ENCODE measurements at places on chromosomes 12 and 14.
A peak's percentile ranks its signal among the peaks of the same experiment; 100 is the strongest.

DNA sequence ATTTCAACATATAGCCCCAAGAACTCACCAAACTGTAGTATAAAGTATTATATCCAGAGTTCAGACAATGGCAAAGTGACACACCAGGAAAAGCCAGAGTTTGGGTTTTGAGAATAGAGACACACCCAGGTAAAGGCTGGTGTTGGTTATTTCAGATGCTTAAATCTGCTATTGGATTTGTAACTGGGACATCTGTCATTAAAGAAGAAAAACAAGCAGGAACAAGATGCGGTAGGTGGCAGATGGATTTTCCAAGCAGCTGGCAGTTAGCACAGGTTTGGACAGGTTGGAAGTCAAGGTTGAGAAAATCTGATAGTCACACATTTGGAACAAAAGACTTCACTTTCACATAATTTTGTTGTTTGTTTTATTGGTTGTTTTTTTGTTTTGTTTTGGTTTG lies 14.4 kb upstream of the CDK17 start:
- no peak for DNase-seq

GRCh38 chr14:45364565-45365156 lies 111.7 kb upstream of the MIS18BP1 start:
- DNase-seq = no peak

- DNase-seq = peak; percentile 68
Observed at GRCh38 chr12:9634177-9634803, 26.6 kb upstream of the KLRB1 start.

- no peak for DNase-seq
Observed at GRCh38 chr14:20035449-20035848, 389 bp downstream of the OR4K13 start.

DNA sequence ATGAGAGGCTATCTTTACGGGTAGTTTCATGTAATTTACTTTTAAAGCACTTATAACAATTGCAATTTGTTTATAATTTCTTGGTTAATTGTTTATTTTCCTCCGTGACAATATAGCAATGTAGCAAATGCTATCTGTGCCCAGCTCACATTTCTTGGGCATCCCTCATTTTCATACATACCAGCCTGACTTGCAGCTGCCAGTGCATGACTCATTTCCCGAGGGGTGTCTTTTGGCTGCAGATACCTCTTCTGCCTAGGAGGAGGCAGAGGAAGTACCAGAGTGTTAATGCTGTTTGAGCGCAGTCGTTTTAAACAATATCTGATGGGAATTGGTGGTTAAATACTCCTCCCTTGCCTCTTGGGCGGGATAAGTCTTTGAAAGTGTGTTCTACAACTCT lies 104.2 kb upstream of the ABCD2 start:
- DNase-seq = no peak

DNA sequence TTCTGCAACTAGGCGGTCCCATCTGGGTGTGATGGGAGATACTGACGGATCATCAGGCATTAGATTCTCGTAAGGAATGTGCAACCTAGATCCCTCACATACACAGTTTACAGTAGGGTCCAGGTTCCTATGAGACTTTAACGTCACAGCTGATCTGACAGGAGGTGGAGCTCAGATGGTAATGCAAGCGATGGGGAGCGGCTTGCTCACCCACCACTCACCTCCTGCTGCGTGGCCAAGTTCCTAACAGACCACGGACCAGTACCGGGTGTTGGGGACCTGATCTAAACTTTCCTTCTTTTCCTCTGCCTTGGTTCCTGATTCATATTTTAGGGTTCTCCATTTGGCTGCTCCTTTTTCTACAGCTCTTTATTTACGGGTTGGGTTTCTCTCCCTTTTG lies 479.8 kb downstream of the BCAT1 start:
- DNase-seq = no peak

- no peak for DNase-seq
Observed at GRCh38 chr12:120784804-120785203, 59.2 kb downstream of the ACADS start.

- no peak for DNase-seq
Observed at GRCh38 chr14:105505101-105505500, 14.1 kb downstream of the TEDC1 start.

- DNase-seq = no peak
Observed at GRCh38 chr12:13198876-13199275, 2.4 kb downstream of the EMP1 start.

- DNase-seq = no peak
Observed at GRCh38 chr12:47244835-47245234, 165.1 kb upstream of the AMIGO2 start.

GRCh38 chr12:4135919-4136605 lies 137.5 kb upstream of the CCND2 start:
- peak; percentile 77 for DNase-seq

DNA sequence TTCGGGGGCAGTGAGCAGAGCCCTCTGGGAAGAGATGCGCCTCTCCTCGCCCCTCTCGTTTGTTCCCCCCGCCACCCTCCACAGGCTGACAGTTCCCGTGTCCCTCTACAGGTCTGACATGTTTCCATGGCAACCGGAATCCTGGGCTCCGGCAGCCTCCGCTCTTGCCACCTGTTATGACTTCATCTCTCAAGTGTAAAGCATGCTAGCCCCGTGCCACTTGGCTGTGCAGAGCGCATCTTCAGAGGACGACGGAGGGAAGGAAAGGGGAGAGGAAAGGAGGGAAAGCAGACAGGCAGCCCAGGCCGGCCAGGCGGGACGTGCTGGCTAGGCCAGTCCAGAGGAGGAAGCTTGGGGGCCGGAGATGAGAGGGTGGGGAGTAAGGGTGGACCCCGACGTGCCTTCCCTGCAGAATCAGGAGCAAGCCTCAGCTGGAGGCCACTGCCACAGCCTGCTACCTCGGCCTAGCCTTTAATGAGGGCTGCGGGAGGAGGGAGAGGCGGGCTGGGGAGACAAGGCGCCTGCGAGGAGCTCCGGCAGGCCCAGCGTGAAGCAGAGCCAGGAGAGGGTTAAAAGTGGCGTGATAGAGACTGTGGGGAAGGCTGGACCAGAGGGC lies 214.3 kb downstream of the DPF3 start:
- DNase-seq = no peak

GRCh38 chr14:71780822-71781221 lies 151.4 kb upstream of the RGS6 start:
- no peak for DNase-seq

DNA sequence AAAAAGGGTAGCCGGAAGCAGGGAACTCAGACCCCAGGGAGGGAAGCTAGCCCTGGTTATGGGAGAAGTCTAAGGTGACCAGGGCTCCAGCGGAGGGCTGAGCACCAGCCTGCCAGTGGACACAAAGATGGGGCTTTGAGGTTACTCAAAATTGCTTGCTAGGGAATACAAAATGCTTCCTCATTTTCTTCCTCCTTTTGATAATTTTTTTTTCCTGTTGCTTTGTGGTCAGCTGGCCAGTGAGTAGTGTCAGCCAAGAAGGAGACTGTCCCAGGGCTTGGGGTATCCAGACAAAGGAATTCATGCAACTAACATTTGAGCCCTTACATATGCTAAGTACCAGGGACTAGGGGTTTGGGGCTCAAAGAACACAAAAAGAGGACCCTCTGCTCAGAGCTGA lies 206.2 kb downstream of the PPM1H start:
- no peak for DNase-seq

DNA sequence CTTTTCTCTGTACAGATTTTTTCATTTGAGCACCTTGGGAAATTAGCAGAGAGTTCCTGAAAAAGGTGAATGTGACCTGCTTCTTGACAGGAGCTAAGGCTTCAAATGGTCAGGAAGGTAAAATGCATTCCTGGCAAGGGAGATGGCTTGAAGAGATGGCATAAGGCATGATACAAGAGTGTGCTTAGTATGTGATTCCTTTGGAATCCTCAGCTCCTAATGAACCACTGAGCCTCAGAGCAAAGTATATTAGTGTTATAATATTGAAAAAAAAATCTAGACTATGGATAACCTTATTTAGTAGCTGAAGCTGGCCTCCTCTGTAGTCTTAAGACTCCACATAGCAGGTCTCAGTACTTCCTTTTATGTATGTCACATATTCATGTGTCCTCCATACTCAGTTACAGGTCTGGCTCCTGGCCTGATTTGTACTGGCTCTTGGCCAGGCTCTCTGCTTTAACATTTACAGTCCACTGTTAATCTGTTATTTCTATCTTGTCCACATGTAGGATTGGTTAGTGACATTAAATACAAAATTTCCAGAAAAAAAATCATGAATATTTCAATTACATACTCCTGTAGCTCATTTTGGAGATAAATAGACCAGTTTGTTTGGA lies 17.9 kb downstream of the TOGARAM1 start:
- DNase-seq = no peak

- DNase-seq = no peak
Observed at GRCh38 chr14:26873362-26873960, 275.6 kb upstream of the NOVA1 start.

GRCh38 chr14:31941487-31941886 lies 135.6 kb upstream of the ARHGAP5 start:
- no peak for DNase-seq

GRCh38 chr12:50546441-50547318 lies 41.9 kb downstream of the DIP2B start:
- no peak for DNase-seq

DNA sequence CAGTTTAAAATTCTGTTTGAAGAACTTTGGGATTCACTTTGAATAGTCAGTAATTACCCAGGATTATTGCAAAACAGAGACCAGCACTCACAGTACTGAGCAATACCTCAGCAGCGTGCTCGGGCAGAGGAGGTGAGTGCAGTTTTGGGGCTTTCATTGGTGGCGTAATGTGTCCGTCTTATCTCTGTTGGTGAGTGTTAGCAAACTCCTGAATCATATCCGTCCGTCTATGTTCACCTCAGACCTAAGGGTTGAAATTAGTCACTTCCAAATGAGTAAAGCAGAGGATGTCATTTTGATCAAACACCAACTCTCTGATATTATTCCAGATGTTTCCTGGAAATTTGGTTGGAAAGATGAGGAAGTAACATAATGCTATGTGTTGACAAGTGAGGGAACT lies 82.8 kb downstream of the BORCS5 start:
- DNase-seq = peak; percentile 89

DNA sequence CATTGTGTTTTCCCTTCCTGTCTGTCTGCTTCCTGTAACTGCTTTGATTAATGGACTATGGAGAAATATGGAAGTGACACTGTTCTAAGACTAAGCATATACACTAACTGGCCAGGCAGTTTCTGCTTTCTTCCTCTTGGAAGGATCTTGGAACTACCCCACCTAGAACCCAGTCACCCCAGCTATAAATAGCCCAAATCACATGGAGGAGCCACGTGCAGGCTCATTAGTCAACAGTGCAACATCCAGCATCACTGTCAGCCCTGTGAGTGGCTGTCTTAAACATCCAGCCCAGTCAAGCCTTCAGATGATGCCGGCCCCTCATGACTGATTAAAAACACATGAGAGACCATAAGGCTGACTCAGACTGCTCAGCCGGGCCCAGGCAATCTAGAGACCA lies 39.2 kb downstream of the BCAT1 start:
- DNase-seq = no peak

DNA sequence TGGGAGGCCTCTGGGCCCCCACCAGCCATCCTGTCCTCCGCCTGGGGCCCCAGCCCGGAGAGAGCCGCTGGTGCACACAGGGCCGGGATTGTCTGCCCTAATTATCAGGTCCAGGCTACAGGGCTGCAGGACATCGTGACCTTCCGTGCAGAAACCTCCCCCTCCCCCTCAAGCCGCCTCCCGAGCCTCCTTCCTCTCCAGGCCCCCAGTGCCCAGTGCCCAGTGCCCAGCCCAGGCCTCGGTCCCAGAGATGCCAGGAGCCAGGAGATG lies 729 bp upstream of the GAPDH start:
- no peak for DNase-seq

DNA sequence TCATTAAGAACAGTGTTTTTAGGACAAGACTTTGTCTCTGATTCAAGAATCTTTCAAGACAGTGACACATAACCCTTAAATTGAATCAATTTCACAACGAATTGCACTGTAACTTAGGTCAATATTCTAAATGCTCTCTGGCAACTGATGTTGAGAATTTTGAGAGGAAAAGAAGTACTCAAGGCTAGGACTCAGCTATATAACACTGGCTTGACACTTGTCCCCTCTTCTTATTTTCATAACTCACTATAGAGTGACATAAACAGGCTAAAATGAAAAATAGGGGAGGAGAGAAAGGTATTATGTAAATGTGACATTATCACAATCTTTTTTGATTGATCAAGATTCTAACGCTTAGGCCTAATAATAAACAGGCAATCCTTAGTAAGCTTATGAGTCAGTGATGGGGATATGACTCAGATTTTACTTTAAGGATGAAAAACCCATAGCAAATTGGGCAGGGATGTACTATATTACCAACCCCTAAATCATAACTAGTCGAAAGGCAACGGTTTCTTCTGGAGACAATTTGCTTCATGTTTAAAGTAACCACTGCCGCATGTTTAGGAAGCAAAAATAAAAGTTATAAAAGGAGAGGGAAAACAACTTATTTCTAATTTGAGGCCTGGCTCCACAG lies 10.9 kb downstream of the BTG1 start:
- DNase-seq = no peak

GRCh38 chr12:132311201-132311915 lies 18.0 kb downstream of the GALNT9 start:
- DNase-seq = no peak

- DNase-seq = no peak
Observed at GRCh38 chr12:100953677-100954076, 159.1 kb downstream of the ANO4 start.

GRCh38 chr12:121139286-121139685 lies 6.6 kb downstream of the P2RX7 start:
- DNase-seq = no peak

DNA sequence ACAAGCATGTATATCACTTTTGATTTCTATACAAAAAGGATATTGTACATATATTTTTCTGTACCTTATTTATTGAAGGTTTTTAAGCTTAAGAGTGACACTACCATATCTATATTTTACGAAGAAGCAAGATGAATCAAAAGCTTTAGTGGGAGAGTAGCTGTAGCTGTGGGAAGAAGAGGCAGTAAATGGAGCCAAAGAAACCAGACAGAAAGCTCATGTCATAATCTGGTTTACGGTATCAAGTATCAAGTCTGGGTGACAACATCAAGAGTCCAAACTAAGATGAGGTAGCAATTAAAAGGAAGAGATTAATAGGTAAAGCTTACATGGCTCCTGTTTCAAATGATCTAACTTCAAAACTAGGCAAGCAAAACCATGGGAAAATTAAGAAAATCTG lies 54.8 kb downstream of the CEP83 start:
- no peak for DNase-seq

Measured in HL-60 (cell line).